Fibroblast of villous mesenchyme (primary cell): ENCODE measurements at places on chromosomes 16 and 17. TPM values are rescaled to one million over a fixed set of nuclear protein-coding genes. Genes with fewer than 3 reads are reported as not detected.

DNA sequence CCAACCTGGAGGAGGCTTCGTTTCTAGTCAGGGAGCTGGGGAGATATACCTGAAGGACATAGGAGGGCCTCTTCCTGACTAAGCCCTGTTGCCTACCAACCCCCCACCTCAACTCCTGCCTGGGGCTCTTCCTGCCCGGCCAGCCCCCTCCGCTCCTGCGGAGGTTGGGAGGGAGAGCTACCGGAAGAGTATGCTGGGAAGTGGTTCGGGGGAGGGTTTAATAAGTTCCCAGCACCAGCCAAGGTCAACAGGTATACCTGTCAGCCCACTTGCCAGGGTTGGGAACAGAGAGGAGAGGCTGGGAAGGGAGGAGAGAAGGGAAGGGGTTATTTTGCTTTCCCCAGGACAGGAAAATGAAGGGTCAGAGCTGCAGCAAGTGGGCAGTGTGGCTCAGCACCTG, 4.7 kb downstream of the PPP1R1B start:
- DNase-seq = no peak

DNA sequence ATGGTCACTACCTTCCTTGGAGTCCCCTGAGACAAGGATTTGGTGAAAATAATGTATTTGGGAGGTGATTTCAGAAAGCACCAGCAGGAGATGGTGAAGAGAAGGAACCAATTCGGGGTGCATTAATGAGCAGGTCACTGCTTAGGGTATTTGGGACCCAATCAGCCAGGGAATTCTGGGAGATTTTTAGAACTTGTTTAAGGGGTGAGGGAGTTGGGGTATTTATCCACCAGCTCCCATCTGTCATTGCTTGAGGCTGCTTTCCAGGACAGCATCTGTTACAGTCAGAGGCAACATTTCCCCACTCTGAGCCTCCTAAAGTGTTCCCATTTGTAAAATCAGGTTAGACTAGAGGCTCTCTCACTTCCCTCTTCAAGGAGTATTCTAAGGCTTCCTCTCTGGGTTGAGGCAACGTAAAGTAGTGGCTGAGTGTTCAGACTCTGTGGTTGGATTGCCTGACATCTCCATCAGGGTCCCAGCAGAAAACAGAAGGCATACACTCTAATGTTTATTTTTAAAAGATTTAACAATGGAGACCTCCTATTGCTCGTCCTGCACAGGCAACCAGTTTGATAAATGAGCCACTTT, 60.9 kb downstream of the CLEC19A start:
- DNase-seq = no peak

DNA sequence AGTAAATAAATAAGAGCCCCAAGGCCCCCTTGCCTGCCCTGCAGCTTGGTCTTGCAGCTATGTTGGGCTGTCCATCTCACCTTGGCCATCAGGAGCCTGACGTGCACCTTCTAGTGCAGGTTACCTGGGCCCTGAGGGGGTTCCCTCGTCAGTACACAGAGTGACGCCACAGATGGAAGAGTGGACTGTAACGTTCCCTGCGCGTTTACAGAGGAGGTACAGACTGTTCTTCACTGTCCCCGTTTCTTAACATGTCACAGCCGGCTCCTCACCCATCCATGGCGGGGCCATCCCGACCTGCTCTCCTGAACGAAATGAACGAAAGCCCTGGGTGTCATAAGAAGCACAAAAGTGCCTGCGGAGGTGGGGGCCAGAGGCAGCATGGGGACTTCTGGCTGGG, 15.9 kb upstream of the FASN start:
- no peak for DNase-seq

DNA sequence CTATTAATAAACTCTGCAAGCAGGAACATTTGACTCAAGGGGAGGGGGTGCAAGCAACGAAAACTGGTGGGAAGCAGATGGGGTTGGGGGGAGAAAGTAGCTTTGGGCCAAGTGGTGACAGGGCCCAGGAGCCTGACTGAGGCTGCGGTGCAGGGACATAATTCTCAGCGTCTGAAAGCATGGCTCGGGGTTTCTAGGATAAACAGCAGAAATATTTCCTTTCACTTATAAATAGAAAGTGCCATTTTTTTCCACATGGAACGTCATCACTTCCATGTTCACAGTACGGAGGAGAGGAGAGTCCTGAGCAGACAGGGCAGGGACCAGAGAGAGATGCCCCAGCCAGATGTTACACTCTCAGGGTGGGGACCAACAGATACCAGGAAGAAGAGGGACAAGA, 197.1 kb downstream of the ZFHX3 start:
- DNase-seq = peak; percentile 67

GRCh38 chr16:64841071-64841470, 280.8 kb downstream of the CDH11 start:
- peak; percentile 14 for DNase-seq

GRCh38 chr17:44881145-44881544, 18.1 kb downstream of the EFTUD2 start:
- no peak for DNase-seq

DNA sequence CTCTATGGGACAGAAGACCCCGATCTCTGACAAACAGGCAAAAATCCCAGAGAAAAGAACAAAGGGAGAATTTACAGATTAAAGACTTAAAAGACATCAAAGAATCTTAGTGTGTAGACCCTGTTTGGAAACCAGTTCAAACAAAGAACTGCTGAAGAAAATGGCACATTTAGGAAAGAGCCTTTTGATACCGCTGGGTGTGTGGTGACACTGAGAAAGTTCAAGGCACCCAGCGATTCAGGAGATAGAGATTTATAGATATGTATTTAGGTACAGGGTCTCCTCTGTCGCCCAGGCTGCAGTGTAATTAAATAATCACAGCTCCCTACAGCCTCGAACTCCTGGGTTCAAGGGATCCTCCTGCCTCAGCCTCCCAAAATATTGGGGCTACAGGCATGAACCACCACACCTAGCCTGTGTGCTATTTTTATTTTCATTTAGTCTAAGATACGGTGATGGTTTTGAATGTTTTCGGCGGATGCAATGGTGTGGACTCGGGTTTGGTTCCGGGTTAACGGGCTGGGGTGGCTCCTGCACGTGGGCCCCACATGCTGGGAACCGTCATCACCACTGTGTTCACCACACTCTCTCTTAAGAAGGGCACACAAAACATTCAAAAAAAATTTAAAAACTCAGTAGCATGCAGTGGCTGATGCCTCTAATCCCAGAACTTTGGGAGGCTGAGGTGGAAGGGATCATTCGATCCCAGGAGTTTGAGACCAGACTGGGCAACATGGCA, 114.0 kb downstream of the ZNF778 start:
- DNase-seq = no peak

GRCh38 chr17:50893183-50893993, 27.2 kb upstream of the TOB1 start:
- DNase-seq = peak; percentile 61

DNA sequence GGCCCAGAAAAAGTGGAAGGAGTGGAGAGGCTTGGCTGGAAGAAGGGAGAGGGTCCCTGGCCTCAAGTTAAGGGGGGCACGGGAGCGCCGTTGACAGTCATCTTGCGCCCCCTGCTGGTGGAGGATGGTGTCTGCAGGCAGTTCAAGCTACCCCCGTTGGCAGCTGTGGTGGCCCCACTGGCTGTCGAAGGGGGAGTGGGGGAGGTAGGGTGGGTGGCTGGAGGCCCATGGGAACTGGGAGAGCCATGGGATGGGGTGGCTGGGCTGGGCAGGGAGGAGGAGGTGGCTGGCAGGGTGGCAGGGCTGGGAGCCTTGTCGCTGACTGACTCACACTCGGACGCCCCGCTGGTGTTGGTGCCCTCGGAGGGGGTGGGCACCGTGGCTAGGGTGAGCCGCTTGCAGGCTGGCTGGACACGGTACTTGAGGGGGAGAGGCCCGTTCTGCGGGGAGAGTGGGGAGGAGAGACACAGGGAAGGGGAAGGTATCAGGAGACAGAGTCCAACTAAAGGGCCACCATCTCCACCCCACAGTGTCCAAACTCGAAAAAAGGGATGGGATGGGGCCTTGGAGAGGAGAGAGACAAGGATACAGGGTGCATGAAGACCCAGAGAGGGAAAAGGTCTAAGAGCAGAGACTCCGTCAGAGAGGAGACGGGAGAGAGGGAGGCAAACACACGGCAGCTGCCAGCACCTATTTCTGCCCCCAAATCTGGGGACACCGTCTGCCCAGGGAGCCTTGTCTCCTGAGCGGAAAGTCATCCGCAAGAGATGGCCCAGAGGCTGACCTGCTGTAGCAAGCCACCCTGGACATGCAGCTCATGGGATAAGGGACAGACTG, 5.2 kb downstream of the CISD3 start:
- DNase-seq = peak; percentile 24

- DNase-seq = no peak
Observed at GRCh38 chr16:75195811-75196790, 10.9 kb downstream of the CTRB2 start.

GRCh38 chr17:30000001-30000754, 58.7 kb downstream of the EFCAB5 start:
- no peak for DNase-seq

DNA sequence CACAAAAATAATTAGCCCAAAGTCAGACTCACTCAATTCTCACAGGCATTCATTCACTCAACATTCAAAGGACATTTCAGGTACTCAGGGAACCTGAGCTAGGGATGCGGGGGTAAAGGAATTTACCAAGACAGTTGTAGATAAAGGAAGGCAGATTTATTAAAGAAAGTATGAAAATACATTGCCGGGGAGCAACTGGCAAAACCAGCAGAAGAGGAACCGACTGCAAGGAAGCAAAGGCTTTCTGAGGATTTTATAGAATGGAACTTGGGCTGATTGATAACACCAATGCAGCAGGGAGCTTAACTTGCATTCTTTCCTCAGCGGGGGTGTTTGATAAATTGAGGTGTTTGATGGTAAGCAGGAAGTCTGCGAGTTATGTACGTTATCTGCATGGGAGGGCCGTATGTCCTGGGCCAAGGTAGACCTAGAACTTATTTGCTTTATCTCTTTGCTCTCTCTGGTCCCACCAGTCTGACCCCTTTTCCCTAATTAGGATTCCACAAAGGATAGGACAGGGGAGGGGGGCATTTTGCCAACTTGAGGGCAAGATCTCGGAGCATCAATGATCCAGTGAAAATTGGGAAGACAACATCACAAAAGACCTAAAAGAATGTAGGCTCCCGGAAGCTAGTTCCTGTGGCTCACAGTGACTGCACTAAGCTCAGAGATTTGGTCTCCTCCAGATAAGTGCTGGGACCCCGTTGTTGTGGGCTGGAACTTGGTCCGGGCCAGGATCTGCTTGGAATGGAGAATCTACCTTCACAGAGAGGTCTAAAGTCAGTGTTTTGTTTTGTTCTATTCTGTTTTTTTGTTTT, 5.8 kb upstream of the MT3 start:
- DNase-seq = no peak

GRCh38 chr17:266701-267667, 85.5 kb upstream of the DOC2B start:
- no peak for DNase-seq

GRCh38 chr16:85449191-85449884, 163.8 kb upstream of the GSE1 start:
- DNase-seq = no peak

GRCh38 chr17:57084361-57084801, 665 bp upstream of the AKAP1 start:
- no peak for DNase-seq

DNA sequence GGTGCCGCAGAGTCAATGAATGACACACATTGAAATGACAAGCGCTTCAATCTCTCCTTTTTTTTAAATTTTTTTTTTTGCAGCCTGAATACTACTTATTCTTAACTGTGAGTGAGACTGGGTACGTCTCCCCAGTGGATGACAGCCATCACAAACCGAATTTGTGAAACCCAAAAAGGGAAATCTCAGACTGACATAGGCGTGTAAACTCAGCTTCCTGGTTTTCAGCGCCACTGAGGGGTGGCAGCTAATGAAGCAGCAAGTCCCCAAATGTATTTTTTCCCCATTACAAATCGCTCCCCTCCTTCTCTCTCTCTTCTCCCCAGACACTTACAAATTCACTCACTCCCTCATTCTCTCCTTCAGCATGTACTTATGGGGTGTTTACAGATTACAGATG, 196.0 kb downstream of the MAF start:
- DNase-seq = no peak

- peak; percentile 93 for DNase-seq
Observed at GRCh38 chr17:2982854-2983253, 80.6 kb downstream of the OR1D5 start.

DNA sequence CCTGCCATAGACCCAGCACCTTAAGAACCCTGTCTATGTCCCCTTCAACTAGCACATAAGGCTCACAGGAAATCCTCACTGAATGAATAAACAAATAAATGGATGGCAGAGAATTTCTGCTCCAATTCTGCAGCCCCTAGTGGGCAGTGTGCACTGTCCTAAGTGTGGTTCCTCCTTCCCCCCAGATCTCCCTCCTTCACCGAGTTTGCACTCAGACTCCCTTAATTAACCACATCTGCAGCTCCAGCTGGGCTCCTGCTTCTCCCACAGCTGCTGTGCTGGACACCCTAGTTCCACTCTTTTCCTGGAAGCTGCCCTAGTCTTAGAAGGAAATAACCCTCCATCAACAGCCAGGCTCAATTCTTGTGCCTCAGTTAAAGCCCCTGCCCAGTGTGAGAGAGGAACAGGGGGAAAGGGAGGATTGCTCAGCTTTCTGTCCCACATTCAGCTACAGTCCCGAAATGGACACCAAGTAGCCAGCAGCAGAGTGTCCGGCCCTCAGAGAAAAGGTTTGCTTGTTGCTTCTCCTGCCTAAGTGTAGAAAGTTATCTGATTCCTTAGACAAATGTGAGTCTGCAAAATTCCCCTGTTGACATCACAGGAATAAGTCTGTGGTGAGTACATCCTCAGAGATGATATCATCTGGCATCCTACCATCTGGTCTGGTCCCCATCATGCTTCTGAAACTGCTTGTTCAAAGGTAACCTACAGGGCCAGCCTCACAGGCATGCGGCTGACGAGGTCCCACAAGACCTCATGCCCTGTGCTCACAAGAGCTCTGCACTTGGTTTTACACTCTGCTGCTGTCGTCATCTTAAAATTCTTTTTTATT, 12.3 kb downstream of the LRRC3C start:
- peak; percentile 90 for DNase-seq

DNA sequence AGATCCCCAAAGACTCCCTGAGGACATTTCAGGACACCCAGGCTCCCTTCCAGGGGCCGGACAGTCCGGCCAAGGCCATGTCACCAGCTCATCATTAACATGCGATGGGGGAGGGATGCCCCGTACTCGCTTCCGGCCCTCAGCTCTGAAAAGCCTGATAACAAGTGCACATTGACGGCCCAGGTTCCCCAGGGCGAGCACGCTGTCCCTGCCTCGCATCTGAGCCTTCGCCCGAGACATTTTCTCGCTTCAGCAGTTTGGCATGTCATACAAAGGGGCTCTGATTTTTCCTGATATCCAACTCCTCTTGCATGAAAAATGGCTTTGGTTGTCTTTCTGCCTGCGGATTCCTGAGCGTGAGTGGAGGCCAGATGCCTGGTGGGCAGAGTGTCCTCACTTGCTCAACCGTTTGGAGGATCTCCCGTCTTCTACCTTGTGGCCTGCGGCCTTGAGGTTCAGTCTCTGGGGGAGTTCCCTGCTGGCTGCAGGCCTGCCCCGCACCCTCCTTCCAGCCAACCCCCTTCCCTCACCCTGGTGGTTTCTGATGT, 14.1 kb downstream of the CACNG4 start:
- DNase-seq = no peak

Gene TMEM235
- total RNA-seq = not detected in 2 replicates

Gene PITPNM3
- under 0.01 and 0.64 TPM in 2 replicates for total RNA-seq

Gene CACNG1
- total RNA-seq = not detected in 2 replicates

Gene KRT31
- total RNA-seq = not detected in 2 replicates

Gene HBZ
- not detected in 2 replicates for total RNA-seq

Gene KRT33A
- not detected in 2 replicates for total RNA-seq

Gene RAB37
- 0.32 TPM in 1 of 2 replicates, not detected in the other for total RNA-seq

Gene JUP
- 29.8 and 83.8 TPM in 2 replicates for total RNA-seq
